ENCODE measurements at places on chromosomes 7 and 10.

- no peaks in the 10 kb centered on the region for H3K36me3 ChIP-seq
- DNase-seq = no peak
- no peaks in the 10 kb centered on the region for H3K4me1 ChIP-seq
- H3K27me3 ChIP-seq = peaks cover 4% of the 10 kb centered on the region
Measured at GRCh38 chr10:69577268-69578232, 4.3 kb upstream of the NEUROG3 start.

DNA sequence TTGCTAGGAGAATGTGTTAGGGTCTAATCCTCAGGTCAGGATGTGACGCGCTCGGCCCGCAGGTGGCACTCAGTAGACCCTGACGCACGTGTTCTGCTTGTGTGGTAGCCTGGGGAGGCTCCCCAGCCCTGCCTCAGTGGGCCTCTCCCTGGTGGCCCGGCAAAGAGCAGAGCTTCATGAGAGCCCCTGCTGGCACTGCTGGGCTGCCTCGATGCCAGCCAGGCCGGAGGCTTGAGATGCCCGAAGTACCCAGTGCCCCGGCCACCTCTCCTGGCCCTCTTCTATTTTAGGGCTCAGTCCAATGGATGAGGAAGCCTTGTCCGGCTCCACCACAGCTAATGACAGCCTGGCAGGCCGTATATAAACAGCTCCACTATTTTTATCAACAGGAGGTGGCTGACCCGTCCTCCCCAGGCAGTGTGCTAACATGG, 42.0 kb downstream of the PRF1 start:
- no peaks in the 10 kb centered on the region for H3K4me1 ChIP-seq
- no peaks in the 10 kb centered on the region for H3K36me3 ChIP-seq
- H3K4me3 ChIP-seq = no peak overlapping the region
- no peaks in the 10 kb centered on the region for H3K27me3 ChIP-seq
- H3K27ac ChIP-seq = no peak overlapping the region
- no peak for DNase-seq

DNA sequence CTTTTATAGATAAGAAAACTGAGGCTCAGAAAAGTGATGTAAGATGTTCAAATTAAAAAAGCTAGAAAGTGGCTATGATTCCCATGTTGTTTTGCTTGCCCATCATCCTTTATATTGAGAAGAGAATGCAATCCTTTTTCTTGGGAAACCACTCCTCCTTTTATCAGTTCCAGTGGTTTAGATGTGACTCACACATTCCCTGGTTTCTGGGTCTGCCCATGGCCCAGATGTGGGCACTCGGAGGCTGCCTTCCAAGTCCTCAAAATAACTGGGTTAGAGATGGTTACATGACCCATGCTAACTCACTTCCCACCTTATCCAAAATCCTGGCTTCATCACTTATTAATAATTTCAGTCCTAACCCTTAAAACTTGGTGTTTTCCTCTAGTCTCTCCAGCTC, 550.0 kb downstream of the MDFIC start:
- no peak overlapping the region for H3K4me3 ChIP-seq
- no peaks in the 10 kb centered on the region for H3K36me3 ChIP-seq
- H3K4me1 ChIP-seq = no peaks in the 10 kb centered on the region
- H3K27ac ChIP-seq = no peak overlapping the region
- DNase-seq = no peak

- no peaks in the 10 kb centered on the region for H3K4me1 ChIP-seq
- no peak overlapping the region for H3K27ac ChIP-seq
- no peak overlapping the region for H3K4me3 ChIP-seq
Measured at GRCh38 chr10:132878091-132878729, 64.2 kb downstream of the CFAP46 start.

- DNase-seq = peak; percentile 1
- no peaks in the 10 kb centered on the region for H3K4me1 ChIP-seq
- H3K4me3 ChIP-seq = no peak overlapping the region
- H3K27ac ChIP-seq = no peak overlapping the region
Measured at GRCh38 chr7:151424799-151425198, 15.0 kb upstream of the WDR86 start.

- no peaks in the 10 kb centered on the region for H3K27me3 ChIP-seq
- no peak overlapping the region for H3K27ac ChIP-seq
Measured at GRCh38 chr10:22434521-22434920, 89.2 kb downstream of the SPAG6 start.

DNA sequence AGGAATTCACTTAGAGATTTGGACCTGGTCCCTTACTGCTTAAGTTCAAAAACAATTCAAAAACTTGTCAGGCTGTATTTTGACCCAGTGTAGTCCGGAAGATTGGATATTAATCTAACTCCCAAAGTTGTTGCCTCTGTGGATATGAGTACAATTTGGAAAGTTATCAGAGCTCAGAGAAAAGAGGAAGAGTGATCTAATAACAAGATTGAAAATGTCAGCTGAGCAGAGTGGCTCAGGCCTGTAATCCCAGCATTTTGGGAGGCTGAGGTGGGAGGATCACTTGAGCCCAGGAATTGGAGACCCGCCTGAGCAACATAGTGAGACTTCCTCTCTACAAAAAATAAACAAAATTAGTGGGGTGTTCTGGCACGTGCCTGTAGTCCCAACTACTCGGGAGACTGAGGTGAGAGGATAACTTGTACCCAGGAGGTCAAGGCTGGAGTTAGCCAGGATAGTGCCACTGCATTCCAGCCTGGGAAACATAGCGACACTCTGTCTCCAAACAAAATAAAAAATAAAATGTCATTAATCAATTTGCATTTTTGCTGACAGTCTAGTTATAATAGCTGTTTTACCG, 3.2 kb upstream of the ASCC1 start:
- peak overlapping the region; percentile 3 for H3K27ac ChIP-seq
- peaks cover 36% of the 10 kb centered on the region for H3K4me1 ChIP-seq
- H3K27me3 ChIP-seq = no peaks in the 10 kb centered on the region
- no peak overlapping the region for H3K4me3 ChIP-seq
- no peaks in the 10 kb centered on the region for H3K36me3 ChIP-seq
- DNase-seq = no peak

GRCh38 chr10:79021948-79022499, 46.7 kb upstream of the ZMIZ1 start:
- no peak overlapping the region for H3K27ac ChIP-seq
- peaks cover 3% of the 10 kb centered on the region for H3K4me1 ChIP-seq
- no peaks in the 10 kb centered on the region for H3K27me3 ChIP-seq
- no peaks in the 10 kb centered on the region for H3K36me3 ChIP-seq
- no peak for DNase-seq

DNA sequence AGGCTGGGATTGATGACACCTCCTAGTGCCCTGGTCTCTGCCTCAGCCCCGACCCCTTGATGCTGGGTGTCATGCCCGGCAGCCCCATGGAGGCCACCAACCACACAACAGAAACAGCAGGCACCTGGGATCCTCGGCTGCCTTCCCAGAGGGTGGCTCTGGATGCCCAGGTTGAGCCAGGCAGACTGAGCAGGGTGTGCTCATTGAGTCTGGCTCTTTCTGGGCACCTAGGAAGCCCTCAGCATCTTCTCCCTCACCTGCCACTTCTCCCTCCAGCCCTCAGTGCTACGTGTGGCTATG, 484.5 kb upstream of the MGMT start:
- H3K4me3 ChIP-seq = no peak overlapping the region
- H3K27ac ChIP-seq = no peak overlapping the region
- H3K4me1 ChIP-seq = no peaks in the 10 kb centered on the region

GRCh38 chr7:101121991-101122932, 4.6 kb upstream of the SERPINE1 start:
- no peaks in the 10 kb centered on the region for H3K27me3 ChIP-seq
- no peaks in the 10 kb centered on the region for H3K4me1 ChIP-seq
- peak overlapping the region; percentile 22 for H3K4me3 ChIP-seq
- H3K27ac ChIP-seq = no peak overlapping the region
- DNase-seq = peak; percentile 24

GRCh38 chr7:139692723-139693122, 85.1 kb downstream of the HIPK2 start:
- H3K36me3 ChIP-seq = no peaks in the 10 kb centered on the region
- H3K4me3 ChIP-seq = no peak overlapping the region
- DNase-seq = no peak
- H3K27ac ChIP-seq = no peak overlapping the region
- H3K27me3 ChIP-seq = no peaks in the 10 kb centered on the region

GRCh38 chr10:44577533-44577932, 192.6 kb upstream of the CXCL12 start:
- no peak overlapping the region for H3K27ac ChIP-seq
- H3K36me3 ChIP-seq = no peaks in the 10 kb centered on the region
- no peaks in the 10 kb centered on the region for H3K27me3 ChIP-seq
- no peaks in the 10 kb centered on the region for H3K4me1 ChIP-seq

- no peak overlapping the region for H3K27ac ChIP-seq
- no peak for DNase-seq
- no peaks in the 10 kb centered on the region for H3K36me3 ChIP-seq
- H3K27me3 ChIP-seq = no peaks in the 10 kb centered on the region
Measured at GRCh38 chr7:27846388-27846787, 106.4 kb downstream of the TAX1BP1 start.

GRCh38 chr10:71312811-71313789, 6.0 kb upstream of the SLC29A3 start:
- no peak overlapping the region for H3K27ac ChIP-seq
- no peak overlapping the region for H3K4me3 ChIP-seq
- H3K36me3 ChIP-seq = no peaks in the 10 kb centered on the region
- no peak for DNase-seq
- no peaks in the 10 kb centered on the region for H3K27me3 ChIP-seq
- H3K4me1 ChIP-seq = peaks cover 5% of the 10 kb centered on the region

- no peak overlapping the region for H3K4me3 ChIP-seq
- no peaks in the 10 kb centered on the region for H3K27me3 ChIP-seq
- DNase-seq = no peak
Measured at GRCh38 chr10:103834436-103835095, 20.8 kb downstream of the SH3PXD2A start.

DNA sequence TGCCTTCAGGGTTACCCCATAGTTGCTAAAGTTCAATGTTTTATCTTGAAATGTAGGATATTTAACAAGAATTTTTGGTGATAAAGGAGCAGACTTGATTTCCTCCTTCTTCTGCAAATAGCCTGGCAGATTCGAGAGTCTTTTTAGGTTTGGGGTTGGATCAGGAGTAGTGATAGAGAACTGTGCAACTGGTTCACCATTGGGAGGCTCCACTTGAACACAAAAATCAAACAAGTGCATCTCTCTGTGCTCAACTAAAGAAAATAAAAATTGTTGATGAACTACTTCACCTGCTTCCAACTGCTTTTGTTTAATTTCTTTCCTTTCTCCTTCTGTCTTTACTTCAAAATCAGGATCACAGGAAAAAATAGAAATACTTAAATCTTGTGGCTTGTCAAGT, 58.5 kb downstream of the MACC1 start:
- no peaks in the 10 kb centered on the region for H3K27me3 ChIP-seq
- DNase-seq = no peak

DNA sequence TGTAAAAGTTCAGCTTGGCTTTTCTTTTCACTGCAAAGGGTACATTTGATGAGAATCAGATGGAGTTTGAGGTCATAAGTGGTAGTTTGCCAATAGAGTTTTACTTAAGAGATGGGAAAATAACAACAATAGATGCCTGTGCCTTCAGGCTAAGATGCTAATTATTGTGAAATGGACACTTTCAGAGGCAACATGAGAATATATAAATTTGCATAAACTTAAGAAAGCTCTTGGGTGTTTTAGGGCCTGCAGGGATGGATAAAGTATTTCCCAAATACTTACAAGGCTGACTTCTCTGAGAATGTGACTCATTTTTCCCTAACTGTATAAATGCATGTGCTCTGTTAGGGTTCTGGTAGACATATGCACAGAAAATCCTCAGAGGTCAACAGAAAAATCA, 200.3 kb upstream of the SVIL start:
- H3K4me3 ChIP-seq = no peak overlapping the region
- H3K27me3 ChIP-seq = no peaks in the 10 kb centered on the region
- H3K4me1 ChIP-seq = peaks cover 3% of the 10 kb centered on the region
- no peak overlapping the region for H3K27ac ChIP-seq
- no peak for DNase-seq
- H3K36me3 ChIP-seq = no peaks in the 10 kb centered on the region

GRCh38 chr7:87628780-87629569, 777 bp downstream of the RUNDC3B start:
- no peaks in the 10 kb centered on the region for H3K36me3 ChIP-seq
- peak; percentile 17 for DNase-seq
- no peak overlapping the region for H3K27ac ChIP-seq
- peak overlapping the region; percentile 44 for H3K4me3 ChIP-seq
- H3K27me3 ChIP-seq = no peaks in the 10 kb centered on the region

DNA sequence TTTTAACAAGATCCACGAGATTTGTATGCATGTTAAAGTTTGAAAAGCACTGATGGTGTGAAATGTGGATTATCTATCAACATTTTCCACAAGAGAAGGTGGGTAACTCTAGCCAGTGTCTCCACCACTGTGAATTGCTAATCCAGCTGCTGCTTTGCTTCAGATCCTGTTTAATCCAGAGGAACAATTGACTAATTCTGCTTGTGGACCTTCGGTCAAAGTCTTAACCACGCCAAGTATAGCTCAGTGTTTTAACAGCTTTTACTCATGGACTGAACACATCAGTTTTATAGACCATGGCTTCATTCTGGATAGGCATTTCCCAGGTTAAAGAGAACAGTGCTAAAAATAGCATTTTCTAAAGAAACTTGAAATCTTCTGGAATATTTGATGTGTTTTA, 23.5 kb downstream of the ADK start:
- DNase-seq = no peak
- no peaks in the 10 kb centered on the region for H3K4me1 ChIP-seq
- H3K36me3 ChIP-seq = no peaks in the 10 kb centered on the region
- no peak overlapping the region for H3K27ac ChIP-seq
- H3K27me3 ChIP-seq = no peaks in the 10 kb centered on the region
